ENCODE measurements at places on chromosomes 16 and 17. TPM values are rescaled to one million over a fixed set of nuclear protein-coding genes. Genes with fewer than 3 reads are reported as not detected.
A peak's percentile ranks its signal among the peaks of the same experiment; 100 is the strongest.

The IRX3 gene
- not detected for total RNA-seq

The PPP1R1B gene
- total RNA-seq, result not detected

DNA sequence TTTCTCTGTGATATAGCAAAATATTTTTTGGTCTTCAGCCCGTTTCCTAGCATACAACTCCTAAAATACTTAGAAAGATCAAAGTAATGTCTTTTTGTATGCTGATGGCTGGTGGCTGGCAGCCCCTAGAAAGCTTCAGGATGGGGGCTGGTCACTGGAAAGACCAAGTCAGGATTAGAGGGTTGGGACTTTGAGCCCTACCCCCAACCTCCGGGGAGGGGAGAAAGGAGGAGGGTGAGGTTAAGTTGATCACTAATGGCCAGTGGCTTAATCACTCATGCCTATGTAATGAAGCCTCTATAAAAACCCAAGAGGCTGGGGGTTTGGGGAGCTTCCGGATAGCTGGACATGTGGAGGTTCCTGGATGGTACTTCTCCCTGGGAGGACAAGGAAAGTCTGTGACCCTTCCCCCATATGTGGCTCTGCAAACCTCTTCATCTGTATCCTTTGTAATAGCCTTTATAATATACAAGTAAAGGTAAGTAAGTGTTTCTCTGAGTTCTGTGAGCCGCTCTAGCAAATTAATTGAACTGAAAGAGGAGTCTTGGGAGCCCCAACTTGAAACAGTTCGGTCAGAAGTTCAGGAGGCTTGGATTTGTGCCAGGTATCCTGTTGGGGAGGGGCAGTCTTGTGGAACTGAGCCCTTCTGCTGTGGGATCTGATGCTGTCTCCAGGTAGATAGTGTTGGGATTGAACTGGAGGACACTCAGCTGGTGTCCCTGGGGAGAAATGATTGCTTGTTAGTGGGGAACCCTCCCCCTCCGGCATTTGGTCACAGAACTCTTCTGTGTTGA is 3.5 kb downstream of the SLC7A6 start:
- no peak for DNase-seq

DNA sequence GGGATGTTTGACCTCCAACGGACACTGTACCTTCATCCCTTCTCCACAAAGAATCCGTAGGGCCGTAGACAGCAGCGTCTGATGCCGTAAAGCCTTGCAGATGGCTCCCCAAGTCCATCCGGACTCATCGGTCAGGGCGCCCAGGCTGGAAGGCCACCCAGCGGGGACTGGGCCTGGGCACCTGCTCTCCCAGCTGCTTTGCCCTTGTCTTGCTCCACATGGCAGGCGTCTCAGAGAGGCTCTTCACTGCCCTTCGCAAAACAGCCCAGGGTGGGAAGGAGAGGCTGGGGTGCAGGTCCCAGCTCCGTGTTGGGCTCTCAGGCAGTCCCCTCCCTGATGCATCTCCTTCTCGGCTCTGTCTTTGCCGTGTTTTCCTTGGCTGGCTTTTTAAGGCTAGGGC is 6.2 kb upstream of the RPTOR start:
- no peak for DNase-seq

DNA sequence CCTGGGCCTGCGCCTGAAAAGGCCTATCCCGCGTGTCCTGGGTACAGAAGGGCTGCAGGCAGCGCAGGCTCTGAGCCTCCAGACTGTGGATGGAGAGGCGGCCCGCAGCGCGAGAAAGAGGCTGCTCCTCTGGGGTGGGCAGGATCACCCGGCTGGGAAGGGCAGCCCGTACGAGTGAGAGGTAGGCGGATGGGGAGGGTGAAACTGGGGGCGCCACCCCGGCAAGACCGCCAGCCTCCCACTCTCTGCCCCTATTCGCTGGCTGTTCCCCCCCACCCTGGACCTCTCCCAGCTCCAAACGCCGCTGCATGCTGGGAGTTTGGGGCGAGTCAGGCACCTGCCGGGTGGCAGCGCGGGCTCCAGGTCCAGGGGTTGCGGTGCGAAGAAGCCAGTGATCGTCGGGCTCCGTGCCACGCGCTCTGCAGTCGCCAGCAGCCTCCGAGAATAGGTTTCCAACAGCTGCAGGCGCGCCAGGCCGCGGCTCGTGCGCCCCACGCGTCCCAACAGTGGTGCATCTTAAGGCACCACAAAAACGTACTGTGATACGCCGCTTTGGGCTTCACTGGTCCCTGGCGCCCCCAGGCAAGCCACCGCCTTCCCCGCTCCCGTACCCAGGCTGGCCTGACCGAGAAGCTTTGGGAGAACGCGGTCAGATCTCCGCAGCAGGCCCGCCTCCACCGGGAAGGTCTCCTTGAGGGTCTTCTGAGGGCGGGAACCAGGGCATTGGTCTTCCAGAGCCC is 1.1 kb downstream of the NOXO1 start:
- no peak for DNase-seq

DNA sequence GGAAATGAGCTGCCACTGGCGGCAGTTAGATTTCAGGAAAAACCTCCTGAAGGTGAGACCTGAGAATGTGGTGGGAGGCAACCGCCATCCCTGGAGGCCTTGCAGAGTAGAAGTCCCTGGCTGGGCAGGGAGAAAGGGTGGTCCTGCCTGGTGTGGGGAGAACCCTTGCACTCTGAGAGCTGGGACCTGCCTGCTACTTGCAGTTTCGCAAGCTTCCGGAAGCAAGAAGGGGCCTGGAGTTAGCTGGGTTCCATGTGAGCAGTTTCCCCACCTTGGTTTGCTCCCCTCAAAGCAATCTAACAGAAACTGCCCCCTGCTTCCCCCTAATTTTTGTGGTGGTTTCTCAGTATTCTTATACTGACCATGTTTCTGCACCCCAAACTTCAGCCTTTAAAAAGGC is 6.5 kb downstream of the ZNF629 start:
- DNase-seq, result no peak

DNA sequence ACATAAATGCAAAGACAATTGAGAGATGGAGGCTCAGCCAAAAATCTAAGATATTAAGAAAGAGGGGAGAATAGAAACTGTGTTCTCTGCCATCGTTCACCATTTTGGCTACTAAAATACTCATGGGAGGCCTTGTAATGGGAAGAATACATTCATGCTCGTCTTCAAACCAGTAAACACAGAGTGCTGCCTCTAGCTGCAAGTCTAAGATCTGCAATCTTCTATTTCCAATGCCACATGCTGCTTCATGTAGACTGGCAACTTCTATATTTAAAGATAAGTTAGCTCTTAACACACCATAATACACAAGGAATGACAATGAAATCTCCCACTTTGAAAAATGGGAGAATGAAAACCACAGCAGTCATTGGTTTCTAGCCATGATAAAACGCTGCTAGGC is 387.3 kb downstream of the HS3ST3B1 start:
- DNase-seq, result peak; percentile 47

DNA sequence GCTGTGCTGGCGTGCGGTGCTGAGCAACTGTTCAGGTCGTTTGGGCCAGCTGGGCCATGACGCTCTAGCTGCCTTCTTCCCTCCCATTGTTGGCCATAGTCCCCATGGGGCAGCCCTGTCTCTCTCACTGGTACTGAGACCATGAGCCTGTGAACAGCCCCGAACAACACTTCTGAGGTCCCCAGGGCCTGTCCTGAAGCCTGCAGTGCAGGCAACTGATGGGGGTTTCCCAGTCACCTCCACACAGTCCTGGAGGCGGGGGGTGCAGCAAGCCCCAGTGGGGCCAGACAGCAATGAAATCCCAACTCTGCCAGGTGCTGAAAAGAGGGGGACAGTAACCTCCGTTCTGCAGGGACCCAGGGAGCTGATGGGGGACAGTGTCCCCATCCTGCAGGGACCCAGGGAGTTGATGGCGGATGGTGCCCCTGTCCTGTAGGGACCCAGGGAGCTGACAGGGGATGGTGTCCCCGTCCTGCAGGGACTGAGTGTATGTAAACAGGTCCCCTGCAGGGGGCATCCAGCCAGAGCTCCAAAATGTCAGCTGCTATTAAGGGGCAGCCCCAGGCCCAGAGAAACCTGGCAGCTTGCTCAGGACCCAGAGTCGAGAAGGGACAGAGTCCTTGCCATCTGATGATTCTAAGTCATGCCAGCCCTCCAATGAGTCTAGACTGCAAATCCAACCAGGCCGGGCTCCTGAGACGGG is 30.4 kb downstream of the ENGASE start:
- DNase-seq, result peak; percentile 50

DNA sequence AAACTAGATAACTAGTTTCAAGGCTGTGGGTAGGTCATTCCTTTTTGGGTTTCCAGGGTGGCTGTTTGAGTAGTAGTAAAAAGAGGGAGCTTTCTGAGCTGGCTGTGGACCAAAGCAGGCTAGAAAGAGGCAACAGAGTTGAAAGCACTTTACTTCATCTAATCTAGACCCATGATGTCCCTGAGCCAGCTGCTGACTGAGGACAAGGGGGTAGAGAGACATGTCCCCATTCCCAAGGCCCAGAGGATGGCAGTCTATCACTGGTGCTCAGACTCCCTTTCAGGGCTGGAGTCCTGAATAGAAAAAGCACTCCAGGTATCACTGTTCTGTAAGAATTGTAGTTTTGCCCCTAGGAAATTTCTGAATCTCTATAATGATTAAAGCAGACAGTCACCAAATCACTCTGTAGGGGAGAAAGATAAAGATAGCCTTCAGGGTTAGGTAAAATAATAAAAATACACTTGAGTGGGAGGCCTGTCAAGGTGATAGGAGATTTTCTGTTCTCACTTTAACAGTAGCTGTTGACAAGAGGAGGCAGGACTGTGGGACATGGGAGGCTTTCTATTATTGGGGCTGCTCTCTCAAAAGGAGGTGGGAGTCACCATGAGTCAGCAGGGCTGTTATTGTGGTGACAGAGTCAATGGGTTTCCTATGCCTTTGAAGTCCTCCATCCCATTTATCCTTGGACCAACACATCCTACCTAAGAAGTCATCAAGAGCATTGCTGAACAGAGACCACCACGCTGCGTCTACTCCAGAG is 190.2 kb upstream of the MPHOSPH6 start:
- no peak for DNase-seq
